ENCODE measurements at places on chromosomes 13 and 19.

- no peak for DNase-seq
Measured at GRCh38 chr19:8208119-8208921, 850 bp upstream of the CERS4 start.

DNA sequence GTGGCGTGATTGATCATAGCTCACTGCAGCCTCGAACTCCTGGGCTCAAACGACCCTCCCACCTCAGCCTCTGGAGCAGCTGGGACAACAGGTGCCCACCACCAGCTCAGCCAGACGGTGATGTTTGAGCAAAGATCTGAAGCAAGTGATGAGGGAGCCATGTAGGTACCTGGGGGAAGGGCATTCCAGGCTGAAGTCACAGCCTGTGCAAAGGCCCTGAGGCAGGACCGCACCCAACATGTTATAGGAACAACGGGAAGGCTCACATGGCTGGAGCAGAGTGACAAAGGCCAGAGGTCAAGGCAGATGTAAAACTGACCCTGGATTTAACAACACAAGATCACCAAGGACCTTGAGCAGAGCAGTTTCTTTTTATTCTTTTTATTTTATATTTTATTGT, 14.8 kb downstream of the FEM1A start:
- DNase-seq: no peak

- DNase-seq: no peak
Measured at GRCh38 chr13:51151463-51151862, 40.4 kb upstream of the C13orf42 start.

- DNase-seq: no peak
Measured at GRCh38 chr19:56732976-56733375, 61.4 kb upstream of the ZNF835 start.

DNA sequence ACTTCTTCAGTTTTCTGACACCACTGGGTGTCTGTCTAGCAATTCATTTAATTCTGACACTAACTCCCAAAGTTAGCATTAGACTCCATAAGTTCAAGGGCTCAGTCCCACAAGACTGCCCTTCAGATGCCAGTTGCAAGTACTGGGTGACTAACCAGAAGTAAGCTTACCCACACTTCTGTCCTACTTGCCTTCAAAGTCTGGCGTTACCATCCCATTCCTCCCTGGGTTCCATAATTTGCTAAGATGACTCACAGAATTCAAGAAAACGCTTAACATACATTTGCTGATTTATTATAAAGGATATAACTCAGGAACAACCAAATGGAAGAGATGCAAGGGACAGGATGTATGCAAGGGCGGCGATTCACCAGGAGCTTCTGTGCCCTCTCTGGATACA, 45.5 kb upstream of the NPAS1 start:
- no peak for DNase-seq

DNA sequence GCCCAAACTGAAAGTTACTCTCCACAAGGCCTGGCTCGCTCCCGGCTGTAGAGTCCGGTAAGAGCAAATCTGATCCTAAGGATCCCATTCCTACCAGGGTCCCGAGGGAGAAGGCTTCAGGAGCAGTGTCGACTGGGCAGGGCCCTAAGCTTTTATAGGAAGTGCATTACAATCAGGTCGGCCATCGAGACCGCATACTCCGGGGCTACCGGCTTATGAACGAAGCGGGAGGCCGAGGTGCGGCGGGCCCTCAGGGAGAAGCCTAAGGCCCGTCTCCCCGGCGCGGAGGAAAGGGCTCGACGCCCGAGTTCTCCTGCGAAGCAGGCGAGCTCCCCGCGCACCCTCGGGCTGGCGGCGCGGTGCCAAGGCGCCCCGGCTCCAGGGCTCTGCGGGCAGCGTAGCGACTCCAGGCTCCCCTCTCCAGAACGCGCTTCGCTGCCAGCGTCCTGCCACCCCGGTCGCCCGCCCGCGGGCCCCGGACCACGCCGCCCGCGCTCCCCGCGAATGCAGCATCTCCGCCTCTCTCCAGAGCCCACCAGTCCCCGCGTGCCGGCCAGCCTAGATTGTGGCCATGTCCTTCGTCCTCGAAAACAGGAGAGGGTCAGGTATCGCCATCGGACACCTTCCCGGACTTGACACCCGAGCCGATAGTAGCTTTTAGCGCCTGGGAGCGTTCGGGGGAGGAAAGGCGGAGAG, 1.4 kb downstream of the EFNB2 start:
- peak; percentile 48 for DNase-seq

DNA sequence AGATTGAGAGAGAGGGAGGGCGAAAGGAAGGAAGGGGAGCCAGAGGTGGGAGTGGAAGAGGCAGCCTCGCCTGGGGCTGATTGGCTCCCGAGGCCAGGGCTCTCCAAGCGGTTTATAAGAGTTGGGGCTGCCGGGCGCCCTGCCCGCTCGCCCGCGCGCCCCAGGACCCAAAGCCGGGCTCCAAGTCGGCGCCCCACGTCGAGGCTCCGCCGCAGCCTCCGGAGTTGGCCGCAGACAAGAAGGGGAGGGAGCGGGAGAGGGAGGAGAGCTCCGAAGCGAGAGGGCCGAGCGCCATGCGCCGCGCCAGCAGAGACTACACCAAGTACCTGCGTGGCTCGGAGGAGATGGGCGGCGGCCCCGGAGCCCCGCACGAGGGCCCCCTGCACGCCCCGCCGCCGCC, at the start of gene TNFSF11:
TNFSF11 (plus strand) TSS at position 142 of the 400 bp plus-strand sequence; CDS start at position 294, 152 bp downstream.
- DNase-seq: peak; percentile 28

- peak; percentile 25 for DNase-seq
Measured at GRCh38 chr19:10517760-10518443, 655 bp upstream of the S1PR5 start.

DNA sequence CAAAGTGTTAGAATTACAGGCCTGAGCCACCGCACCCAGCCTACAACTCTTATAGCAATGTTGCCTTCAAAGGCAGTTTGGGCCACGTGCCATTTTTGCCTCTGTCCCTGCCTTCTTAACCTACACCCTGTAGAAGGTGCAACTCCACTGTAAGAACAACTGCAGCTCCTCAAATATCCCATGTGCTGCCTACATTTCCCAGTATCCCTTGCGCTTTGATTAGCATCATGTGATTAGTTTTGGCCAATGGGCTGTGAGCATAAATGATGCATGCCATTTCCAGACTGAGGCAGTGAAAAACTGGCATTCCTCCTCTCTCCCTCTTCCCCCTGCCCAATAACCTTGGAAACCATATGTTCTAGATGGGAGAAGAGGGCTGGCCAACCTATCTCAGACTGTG, 75.2 kb upstream of the MRI1 start:
- DNase-seq: peak; percentile 23

DNA sequence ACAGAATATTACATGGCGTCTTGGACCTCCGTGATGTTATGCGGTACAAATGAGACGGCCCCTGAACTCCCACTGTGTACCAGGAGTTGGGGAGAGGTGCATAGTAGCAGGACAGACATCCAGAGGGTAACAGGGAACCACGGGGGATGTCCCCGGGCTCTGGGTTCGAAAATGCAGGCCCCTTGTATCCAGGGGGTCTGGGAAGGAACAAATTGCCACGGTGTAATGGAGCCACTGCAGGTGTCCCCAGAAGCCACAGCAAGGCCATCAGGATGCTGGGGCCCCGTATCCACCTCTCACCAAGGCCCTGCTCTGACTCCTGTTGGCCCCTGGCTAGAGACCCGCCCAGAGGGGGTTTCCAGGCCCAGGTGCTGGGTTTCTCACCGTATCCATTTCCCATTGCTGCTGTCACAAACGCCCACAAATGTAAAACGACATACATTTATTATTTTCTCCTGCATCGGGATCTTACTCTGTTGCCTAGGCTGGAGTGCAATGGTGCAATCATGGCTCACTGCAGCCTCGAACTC, 77.8 kb downstream of the INSR start:
- no peak for DNase-seq

All from MG63 (cell line).